ENCODE measurements at places on chromosomes 7 and 10.

GRCh38 chr10:23469596-23470237 is 30.8 kb downstream of the OTUD1 start:
- no peak for ATAC-seq

DNA sequence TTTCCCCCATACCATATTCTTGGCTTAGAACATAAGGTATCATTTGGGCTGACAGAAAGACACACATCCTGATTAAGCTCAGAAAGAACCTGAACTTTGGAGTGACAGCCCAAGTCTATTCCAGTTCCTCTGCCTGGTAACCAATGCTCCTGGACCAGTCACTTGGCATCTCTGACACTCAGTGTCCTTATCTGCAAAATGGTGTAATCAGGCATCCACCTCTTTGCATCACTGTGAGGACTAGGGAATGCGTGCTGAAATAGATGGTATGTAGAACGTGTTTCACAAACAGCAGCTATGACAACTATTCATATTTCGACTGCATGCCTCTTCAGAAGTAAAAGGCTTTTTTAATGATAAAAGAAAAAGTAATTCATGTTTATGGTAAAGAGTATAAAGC is 26.2 kb upstream of the PIK3AP1 start:
- ATAC-seq: no peak

DNA sequence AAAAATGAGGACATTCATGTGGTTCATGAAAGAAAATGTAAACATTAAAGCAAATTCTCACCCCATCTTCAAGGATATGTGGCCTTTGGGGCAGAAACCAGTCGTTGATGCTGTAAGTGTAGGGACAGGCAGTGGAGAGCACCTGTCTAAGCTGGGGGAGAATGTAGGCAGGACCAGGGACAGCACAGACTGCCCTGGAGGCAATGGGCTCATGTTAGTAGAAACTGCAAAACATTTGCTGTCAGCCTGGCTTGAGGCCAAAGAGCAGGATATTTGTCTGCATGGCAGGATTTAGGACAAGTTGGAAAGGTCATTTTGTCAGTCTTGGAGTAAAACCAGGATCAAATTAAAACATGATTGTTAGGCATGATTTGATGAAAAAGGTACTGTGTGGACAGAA is 211.6 kb upstream of the AGK start:
- ATAC-seq: no peak

DNA sequence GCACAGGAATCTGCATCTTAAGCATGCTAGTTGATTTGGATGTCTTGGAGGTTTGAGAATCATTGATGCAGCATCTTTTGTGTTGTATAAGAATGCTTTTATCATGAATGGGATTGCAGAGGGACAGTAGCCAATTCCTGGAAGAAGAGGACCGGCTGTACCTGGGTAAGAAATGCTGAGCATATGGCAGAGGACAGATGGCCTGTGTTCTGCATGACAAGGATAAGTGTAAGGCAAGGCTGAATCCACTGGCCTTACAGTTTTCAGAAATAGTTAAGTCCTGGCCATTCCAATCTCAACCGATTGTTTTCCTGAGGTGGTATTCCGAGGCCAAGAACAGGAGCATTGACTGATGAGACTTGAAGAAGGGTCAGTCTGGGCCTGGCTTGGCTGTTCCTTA is 24.4 kb upstream of the KBTBD2 start:
- no peak for ATAC-seq

- ATAC-seq: no peak
Measured at GRCh38 chr10:26706206-26706605, 8.7 kb downstream of the PDSS1 start.

DNA sequence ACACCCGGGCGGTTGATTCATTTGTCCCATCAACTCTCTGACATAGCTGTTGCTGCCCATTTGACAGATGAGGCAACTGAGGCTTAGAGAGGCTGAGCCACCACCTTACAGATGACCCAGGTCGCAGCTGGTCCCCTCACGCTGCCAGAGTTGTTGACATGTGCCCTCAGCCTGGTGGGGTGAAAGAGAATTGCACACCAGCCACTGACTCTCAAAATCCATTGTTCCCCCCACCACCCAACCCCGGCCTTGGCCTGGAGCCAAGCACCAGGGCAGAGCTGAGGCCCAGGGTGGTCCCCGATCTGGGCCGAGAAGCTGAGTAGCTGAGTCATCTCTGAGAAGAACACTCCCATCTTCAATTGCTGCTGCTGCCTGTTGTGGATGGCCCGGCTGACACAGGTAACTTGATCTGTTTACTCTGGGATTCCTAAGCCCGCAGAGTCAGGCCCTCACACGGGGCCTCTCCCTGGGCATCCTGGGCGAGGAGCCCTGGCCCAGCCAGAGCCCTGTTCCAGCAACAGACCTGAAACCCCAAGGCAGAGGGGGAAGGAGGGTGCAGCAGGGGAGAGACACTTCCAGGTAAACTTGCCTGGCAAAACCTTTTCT is 27.5 kb downstream of the PVRIG start:
- no peak for ATAC-seq
